ENCODE measurements at places on chromosomes 7 and 10.

DNA sequence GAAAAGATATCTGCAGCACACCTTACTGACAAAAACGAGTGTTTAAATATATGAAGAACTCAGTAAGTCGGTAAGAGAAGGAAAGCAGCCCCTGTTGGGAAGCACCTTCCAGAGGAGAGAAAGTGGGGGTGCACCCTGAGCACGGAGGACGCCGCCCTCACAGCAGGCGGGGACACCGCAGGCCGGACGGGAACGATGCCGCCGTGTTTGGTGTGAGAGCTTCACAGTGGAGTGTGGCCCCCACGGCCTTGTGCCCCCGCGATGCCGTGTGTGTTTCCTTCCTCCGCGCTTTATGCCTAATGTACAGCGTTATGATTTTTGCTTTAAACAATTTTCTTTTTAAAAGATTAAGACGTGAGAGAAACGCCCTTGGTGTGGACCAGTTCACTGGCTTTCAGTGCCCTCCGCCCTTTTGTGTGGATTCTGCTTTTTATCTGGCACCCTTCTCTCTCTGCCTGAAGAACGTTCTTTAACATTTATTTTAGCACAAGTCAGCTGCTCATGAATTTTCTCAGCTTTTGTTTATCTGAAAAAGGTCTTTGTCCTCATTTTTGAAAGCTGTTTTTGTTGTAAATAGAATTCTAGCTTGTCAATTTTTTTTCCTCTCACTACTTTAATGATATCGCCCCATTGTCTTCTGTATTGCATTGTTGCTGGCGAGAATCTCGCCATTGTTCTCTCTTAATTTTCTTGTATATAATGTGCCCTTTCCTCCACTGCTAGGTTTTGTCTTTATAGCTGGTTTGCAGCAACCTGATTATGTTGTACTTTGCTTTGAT, 110.7 kb downstream of the INPP5A start:
- no peak for DNase-seq

- no peak for DNase-seq
These were observed 545.8 kb upstream of the NRP1 start for GRCh38 chr10:33880291-33880690.

DNA sequence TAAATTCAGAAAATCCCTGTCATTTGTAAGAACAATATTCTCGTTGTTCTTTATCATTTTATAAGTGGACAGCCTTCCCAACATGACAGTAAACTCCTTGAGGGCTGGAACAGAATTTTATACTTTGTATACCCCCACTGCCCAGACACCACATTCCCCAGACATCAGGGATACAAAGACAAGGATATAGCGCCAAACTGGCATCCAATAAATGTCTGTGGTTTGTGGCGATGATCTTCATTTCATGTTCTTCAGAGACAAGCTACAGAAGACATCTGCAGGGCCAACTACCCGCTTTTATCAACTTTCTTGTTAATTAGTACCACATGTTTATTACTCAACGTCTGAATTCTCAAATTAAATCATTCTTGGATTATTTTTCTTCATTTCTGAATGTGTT, 155.9 kb downstream of the ATE1 start:
- no peak for DNase-seq

GRCh38 chr7:134886353-134887057, 99.8 kb upstream of the AGBL3 start:
- no peak for DNase-seq

DNA sequence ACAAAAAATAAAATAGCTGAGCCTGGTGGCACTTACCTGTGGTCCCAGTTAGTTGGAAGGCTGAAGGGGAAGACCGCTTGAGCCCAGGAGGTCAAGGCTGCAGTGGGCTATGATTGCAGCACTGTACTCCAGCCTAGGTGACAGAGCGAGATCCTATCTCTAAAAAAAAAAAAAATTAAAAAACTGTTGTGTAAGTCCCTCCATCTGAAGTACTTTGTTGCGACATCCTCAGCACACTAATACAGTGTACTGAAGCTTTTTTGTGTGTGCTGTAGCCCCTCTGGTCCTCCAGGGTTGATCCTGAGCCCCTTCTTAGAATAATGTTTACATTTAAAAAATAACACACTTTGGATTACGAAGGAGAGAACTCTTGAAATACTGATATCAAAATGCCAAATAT, 71.3 kb downstream of the PFKFB3 start:
- DNase-seq = no peak

DNA sequence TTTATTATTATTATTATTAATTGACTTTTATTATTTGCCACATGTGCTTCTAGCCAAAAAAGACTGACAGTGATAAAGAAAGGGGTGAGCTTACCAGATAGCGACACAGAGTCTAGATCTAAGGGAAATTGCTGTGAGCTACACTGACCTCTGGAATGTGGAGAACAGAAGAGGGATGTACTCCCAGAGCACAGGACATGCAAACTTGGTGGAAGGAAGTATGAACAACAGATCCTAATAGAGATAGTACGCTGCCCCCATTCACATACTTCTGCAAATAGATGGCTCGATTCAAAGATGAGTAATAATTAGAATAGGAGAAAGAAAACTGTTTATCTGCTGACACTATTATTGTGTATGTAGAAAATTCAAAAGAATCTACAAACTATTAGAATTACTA, 109.3 kb upstream of the HPS1 start:
- no peak for DNase-seq

DNA sequence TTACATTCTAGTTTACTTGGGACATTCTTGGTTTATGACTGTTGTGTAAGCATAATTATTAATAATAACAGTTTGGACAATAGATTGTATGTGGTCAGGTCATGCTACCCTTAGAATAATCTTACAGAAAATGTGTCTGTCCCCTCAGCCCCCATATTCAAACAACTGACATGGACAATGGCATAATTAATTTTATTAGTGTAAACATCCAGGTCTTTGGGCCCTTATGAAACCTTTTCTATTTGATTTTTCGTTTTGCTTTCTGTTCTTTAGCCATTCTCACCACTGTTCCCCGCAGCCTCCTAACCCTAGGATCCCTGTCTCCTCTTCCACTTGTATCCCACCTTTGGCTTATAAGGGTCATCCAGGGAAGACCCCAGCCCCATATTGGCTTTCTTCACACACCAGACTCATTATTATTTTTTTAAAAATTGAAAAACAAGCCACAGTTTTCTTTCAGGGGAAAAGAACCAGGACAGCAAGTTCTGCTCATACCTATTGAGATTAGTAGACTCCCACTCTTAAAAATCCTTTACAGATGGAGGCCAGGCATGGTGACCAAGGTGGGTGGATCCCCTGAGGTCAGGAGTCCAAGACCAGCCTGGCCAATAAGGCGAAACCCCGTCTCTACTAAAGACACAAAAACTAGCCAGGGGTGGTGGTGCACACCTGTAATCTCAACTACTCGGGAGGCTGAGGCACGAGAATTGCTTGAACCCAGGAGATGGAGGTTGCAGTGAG, 11.5 kb downstream of the VIM start:
- DNase-seq = no peak

- peak; percentile 49 for DNase-seq
These were observed 17.3 kb downstream of the MLXIPL start for GRCh38 chr7:73606801-73607691.

DNA sequence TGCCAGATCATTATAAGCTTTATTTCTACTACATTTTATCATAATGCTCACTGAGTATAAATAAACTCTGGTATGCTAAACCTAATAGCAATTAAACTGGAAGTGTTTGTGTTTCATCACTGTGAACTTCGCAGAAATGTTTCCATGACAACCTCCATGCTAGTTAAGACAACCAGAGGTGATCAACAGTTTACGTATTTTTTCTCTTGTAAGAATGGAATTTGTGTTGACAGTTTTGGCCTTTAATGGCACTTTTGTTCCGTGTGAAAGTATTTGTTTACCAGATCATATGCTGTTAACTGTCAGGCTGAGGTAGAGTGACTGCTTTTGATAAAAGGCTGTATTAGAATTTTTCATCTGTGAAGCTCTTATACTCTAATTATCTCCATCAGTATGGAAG, 212.1 kb upstream of the PPP1R3A start:
- DNase-seq = no peak

- DNase-seq = no peak
These were observed 16.0 kb upstream of the SLC29A3 start for GRCh38 chr10:71302874-71303568.

GRCh38 chr7:21059069-21059468, 272.4 kb upstream of the SP8 start:
- no peak for DNase-seq

DNA sequence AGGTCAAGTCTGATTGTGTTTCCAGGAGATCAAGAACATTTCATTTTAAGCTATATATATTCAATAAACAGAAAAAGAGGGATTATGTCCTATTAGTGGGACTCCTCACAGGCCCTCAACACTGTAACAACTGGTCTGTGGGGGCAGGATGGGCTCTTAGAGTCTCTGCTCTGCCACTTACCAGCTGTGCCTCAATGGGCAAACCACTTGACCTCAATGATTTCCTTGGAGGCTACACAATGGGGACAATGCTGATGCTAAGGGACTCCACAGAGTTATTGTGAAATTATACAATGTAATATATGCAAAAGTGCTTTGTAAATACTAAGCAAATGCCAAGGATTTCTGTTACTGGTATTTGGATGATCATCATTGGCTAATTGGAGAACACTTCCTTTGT, 33.2 kb upstream of the MXI1 start:
- no peak for DNase-seq

GRCh38 chr7:143354965-143355364, 7.5 kb downstream of the FAM131B start:
- no peak for DNase-seq

- no peak for DNase-seq
These were observed 44.0 kb downstream of the ASB4 start for GRCh38 chr7:95529701-95530100.

GRCh38 chr10:80730522-80730921, 192.8 kb downstream of the SH2D4B start:
- DNase-seq = no peak

DNA sequence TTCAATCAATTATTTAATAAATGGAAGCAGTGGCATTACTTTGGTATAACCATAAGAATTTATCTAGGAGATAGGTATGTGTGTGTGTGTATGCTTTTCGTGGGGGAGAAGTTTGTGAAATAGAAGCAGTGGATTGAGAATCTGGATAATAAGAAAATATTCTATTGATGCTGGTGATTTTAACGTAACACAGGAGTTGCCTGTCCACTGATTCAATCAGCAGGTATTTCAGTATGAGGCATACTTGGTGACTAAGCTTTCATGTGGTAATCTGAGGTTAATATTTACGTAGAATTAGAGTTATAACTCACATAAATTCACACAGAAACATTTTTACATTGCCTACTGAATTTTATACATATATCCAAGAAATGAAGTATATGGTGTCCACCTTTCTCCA, 568.0 kb downstream of the ZWINT start:
- no peak for DNase-seq

DNA sequence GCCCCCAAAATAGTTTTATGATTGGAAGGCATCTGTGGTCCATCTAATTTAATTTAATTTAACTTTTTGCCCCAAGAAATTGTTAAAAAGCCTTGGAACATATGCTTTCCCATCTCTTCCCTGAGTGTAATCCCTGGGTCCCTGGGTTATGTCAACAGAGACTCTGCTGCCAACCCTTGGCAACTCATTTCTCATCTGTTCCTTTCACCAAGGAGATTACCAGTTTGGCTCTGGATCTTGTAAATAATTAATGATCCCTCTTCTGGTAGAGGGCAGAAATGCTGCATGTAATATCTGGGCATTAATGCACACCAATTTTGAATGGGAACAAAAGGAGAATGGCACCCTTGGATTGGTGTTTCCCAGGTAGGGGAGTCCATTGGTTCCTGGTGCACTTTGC, 514.2 kb downstream of the CCSER2 start:
- DNase-seq = no peak

- DNase-seq = no peak
These were observed 22.7 kb downstream of the DYNC1I1 start for GRCh38 chr7:95794917-95795515.

DNA sequence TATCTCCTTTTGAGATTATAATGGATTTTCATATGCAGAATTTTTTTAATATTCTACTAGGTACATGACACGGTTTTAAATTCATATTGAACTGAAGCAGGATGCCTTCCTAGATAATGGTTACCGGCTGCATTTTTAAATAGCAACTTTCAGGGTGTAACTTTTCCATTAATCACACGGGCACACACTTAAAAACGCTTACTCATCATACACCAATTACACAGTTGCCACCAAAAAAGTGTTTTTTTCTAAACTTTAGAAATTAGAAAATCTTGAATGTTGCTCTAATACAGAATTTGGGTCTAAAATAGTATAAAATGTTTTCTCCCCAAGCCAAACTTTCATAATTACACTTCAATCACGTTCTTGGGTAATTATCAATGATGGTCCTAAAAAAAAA, 149.1 kb upstream of the RNF32 start:
- no peak for DNase-seq

- no peak for DNase-seq
These were observed 91.6 kb downstream of the BMPER start for GRCh38 chr7:33996899-33997298.

GRCh38 chr7:148395352-148395811, 195.2 kb upstream of the C7orf33 start:
- DNase-seq = no peak

- DNase-seq = no peak
These were observed 38.2 kb upstream of the CCDC3 start for GRCh38 chr10:13039761-13040160.

DNA sequence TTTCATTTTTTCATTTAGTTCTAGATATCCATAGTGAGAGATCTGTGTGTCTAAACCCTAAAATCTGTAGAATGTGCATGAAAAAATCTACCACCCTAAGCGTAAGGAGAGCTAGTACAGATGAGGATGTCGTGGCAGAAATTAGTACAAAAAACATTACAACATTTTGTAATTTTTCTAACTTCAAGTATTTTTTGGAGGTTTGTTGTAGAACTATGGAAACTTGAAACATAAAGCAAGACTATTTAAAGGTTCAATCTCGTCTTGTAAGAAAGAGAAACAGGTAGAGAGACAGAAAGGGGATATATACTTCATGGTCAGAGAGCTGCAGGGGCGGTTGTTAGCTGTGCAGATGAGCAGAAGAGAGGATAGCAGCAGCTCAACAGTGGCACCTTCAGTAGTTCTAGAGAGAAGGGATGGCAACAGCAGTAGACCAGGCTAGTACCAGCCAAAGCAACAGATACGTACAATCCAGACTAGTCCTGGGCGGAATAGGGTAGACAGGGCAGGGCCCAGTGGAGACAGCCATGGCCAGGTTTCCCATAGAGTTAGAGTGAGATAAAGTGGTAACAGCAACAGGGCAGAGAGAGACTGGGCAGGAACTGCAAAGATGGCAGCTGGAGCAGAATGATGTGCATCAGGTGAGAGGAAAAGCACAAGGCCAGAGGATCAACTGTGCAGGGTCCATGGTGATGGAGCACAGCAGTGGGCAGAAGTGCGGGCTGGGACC, 145.2 kb downstream of the FRMD4A start:
- DNase-seq = no peak

DNA sequence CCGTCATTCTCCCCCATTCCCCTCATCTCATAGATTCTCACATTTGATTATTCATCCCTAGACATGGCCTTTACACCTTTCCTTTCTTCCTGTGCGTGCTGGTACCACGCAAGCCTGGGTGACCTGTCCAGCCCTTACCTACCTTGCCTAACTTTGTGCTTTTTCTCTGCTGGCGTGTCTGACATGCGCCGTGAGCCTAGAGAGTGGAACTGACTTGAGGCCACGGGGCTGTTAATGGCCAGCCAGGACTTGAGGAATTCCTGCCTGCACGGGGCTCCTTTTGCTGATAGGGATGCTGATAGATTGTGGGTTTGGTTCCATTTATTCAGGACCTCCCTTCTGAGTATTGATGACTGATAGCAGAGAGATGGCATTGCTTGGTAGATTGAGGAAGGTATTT, 134.2 kb downstream of the DOCK1 start:
- DNase-seq = no peak
